Right ventricle myocardium superior (tissue), 1 donor: ENCODE measurements at places on chromosomes 2 and 18. TPM values are rescaled to one million over a fixed set of nuclear protein-coding genes. Genes with fewer than 3 reads are reported as not detected.
A peak's percentile ranks its signal among the peaks of the same experiment; 100 is the strongest.

GRCh38 chr2:74439803-74440377 is 1.8 kb downstream of the RTKN start:
- DNase-seq, result peak; percentile 90

DNA sequence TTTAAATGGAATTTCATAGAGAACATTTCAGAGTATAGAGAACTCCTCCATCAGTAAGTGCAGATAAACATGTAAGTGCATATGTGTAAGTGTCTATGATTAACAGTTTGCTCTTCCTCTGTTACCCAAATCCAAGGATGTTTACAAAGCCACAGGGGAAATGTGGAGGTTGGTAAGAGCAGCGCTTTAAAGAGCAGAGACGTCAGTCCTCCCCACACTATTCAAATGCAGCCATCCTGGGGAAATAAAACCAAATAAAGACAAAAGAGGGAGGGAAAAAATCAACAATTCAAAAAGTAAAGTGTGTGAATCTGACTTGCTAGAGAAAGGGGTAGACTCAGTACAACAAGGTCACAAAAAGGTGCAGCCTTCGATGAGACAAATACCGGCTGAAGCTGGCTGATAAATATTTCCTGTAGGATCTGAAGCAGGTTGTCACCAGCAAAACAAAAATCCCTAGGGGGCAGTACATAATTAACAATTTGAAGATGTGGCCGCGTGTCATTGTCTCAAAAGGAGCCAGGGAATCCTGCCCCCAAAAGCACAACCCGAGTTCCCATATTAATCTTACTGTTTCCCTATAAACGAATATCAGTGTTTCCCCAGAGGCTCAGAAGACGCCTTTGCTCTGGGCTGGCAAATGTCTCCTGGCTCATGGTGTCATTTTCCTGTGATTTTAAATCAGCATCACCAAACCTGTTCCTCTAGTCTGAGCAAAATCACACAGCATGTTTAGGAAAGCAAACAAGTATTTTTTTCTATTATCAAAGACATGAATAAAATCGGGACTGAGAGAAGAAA is 216.5 kb downstream of the CDCA7 start:
- no peak for DNase-seq

DNA sequence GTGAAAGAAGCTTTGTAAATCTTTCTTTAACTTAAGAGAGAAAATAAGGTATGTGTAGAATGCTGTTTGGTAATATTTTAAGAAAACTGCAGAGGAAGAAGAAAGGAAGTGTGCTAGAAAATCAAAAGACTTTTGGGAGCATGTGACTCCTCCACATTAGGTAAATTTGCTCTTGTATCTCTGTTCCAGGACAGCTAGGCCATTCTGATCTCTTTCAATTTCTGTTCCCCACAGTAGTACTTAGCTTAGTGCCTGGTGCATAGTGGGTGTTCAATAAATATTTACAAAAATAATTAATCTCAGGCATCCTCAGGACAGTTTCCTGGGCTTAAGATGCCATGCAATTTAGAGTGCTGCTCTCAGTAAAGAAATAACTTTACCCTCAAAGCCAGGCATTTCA is 105.0 kb downstream of the GPD2 start:
- DNase-seq, result no peak

The TUBB8B gene
- total RNA-seq, result not detected

GRCh38 chr18:54316071-54316820 is 41.4 kb downstream of the STARD6 start:
- no peak for DNase-seq

- DNase-seq, result no peak
These were observed 16.6 kb upstream of the TTL start for GRCh38 chr2:112465382-112465781.
